CD4-positive, alpha-beta T cell treated with Interleukin-4 for 4 hours (primary cell): ENCODE measurements at places on chromosomes 3 and 15.

DNA sequence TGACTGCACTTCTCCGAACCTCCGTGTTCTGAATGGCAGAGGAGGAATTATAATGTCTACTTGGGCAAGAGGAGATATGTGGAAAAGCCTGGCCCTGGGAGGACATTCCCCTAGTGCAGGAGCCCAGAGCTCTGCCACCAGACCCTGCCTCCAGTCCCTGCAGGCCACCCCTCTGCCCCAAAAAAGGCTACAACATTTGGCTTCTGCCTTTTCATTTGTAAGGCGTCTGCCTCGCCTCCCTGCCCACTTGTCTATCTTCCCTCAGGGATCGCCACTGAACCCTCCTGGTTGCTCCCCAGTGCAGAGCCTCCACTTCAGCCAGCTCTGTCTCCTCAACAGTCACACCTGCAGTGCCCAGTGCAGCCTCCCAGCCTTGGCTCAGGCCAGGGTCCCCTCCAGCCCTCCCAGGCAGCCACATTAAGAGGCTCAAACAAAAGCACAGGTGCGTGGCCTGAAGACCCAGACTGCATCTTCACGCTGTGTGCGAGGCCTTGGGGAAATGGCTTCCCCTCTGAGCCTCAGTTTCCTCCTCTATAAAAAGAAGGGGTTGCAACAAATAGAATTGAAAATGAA is 125.9 kb upstream of the SMAD3 start:
- DNase-seq = no peak

GRCh38 chr15:45641999-45642932 is 7.4 kb downstream of the SQOR start:
- DNase-seq = no peak

DNA sequence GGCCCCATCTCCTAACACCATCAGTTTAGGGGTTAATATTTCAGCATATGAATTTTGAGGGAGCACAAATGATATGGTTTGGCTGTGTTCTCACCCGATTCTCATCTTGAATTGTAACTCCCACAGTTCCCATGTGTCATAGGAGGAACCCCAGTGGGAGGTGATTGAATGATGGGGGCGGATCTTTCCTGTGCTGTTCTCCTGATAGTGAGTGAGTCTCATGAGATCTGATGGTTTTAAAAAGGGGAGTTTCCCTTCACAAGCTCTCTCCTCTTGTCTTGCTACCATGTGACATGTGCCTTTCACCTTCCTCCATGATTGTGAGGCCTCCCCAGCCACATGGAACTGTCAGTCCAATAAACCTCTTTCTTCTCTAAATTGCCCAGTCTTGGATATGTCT is 73.8 kb upstream of the TJP1 start:
- no peak for DNase-seq

DNA sequence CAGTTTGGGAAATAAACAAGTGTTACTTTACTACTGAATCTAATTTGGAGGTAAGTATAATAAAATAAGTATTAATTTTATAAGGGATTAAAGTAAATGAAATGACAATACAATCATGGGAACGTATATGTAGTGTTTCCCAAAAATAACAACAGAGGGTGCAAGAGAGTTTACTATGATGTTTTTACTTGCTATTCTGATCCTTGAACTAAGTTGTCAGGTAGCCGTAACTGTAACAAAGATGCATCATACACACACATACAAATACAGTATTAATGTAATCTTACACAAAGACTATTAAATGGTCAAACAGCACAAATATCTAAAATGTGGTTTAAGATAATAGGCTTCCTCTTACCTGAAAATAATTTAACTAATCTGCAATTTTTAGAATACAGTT is 311.4 kb downstream of the TBC1D5 start:
- DNase-seq = no peak

- DNase-seq = peak; percentile 29
Measured at GRCh38 chr15:42133886-42134502, 22.4 kb downstream of the PLA2G4F start.

GRCh38 chr15:60620708-60621107 is 141.8 kb upstream of the ICE2 start:
- DNase-seq = no peak

DNA sequence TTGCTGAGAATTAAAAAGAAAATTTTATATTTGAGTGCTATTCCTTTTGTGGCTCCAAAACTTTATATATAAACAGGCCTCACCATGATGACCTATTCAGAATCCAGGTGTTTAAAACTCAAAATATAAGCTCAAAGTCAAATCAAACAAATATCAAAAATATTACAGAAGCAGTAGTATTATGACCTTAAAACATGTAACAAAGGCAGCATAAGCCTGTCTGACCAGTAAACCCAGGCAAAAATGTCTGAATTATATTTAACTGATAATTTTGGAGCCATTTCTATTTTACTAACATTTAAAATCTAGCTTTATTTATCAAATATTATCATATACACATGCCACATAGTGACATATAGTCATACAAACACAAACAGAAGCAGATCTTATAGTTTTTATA is 6.4 kb upstream of the NOX5 start:
- DNase-seq = no peak

GRCh38 chr3:128618398-128618726 is 32.3 kb downstream of the RPN1 start:
- no peak for DNase-seq

- no peak for DNase-seq
Measured at GRCh38 chr15:60779718-60780503, 301.0 kb upstream of the ICE2 start.

DNA sequence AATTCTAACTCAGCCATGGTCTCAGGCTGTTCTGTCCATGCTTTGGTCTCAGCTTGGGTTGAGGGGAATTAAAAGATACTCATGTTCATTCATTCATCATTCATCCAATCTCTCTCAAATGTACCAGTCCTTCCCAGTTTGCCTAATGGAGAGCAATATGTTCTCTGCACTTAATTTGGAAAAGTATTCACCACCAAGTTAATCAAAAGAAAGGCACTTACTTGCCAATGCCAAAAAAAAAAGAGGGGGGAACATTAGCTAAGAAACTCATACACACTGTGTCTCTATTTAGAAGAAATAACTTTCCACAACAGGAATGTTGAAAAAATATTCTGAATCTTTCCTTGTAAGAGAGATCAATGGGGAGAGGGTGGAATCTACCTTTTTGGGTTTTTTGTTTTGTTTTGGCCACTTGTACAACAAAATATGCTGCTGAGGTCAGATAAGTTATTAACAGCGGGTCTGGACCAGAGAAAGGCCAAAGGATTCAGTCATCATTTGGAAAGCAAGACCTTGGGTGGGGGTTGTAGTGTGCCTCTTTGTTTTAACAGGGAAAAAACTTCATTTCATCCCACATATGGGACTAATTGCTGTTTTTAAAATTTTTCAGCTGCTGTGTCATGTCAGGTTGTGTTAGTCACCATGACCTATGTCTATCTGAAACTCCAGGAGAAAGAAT is 152.3 kb downstream of the FBN1 start:
- DNase-seq = no peak

DNA sequence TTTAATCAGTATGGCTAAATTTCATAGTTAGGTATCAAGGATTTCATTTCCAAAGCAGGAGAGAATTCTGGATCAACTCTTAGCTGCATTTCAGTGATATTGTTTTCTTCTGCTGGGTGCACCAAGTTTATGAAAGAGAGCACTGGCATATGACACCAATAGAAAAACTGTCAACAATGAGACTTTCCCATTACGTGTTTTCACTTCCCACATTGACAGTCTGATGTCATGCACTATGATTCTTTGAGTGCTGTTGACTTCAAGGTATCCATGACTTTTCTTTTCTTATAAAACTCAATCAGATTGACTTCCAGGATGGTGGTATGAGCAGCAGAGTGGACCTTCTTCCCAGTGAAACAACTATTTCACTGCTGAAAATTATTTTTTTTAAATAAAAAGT is 476.1 kb downstream of the EDEM1 start:
- no peak for DNase-seq

DNA sequence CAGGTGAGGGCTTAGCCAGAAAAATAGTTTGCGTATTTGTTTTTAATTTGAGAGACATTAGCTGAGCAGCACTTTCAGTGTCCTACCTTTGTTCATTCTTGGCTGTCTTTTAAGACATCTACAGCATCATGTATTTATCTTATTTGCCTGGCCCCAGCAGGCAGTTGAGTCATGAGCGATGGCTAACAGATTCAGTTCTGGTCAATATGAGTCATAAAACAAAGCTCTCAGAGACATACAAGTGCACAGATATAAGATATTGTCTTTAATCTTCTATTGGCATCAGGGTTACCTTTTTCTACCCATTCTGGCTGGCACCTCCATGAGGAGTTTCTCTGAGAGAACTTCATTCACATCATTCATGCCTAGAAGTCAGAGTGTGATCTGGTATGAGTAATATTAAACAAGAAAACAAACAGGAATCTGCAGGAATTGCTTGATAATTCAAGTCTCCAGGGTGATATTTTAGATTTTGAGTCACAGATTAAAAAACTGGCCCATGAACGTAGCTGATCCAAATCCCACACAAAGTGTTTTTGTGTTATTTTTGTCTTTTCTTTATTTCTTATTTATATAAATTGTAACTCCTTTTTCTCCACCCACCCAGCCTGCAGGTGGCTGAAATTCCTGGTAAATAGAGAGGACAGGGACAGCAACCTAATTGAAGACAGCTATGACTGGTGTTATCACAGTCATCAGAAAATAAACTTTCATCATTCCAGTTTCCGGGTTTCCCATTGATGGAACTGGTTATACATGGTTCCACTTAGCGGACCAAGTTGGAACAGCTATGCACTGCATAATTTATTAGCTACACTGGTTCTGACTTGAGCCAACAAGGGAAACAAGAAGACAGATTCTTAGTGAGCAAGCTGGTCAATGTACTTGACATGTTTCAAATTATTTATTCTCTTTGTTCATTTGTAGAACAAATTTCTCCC is 47.3 kb downstream of the PLSCR2 start:
- no peak for DNase-seq

DNA sequence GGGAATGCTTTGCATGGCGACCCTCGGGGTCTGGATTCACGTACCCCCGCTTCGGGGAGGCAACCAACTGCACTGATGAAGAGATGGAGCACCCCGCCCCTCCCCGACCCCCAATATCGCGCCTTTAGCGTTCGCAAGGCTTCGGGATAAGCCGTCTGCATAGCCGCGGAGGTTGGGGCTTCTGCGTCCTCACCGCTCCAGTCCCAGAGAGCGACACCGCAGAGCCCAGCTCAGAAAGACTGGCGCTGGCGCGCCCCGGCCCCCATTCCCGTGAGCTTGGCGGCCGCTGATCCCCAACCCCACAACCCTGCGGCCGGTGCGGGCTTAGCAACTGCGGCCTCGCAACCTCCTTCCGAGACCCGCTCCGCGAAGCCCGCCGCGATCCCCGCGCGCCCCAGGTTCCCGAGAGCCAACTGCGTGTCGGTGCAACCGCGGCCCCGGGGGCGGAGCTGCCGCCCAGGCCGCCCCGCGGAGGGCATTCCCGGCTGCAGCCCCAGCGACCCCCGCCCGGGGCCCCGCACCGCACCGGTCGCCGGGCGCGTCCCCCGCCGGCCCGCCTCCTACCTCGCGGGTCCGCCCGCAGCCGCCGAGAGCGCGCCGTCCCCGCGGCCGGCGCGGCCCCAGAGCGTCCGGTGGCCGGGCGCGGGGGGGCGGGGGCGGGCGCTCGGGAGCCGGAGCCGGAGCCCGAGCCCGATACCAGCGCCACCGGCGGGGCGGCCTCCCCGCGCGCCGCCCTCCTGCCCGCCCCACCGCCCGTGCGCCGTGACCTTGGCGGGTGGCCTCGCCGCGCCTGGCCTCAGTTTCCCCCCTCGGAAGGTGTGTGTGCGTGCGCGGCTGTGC is 79.5 kb downstream of the IQSEC1 start:
- no peak for DNase-seq

DNA sequence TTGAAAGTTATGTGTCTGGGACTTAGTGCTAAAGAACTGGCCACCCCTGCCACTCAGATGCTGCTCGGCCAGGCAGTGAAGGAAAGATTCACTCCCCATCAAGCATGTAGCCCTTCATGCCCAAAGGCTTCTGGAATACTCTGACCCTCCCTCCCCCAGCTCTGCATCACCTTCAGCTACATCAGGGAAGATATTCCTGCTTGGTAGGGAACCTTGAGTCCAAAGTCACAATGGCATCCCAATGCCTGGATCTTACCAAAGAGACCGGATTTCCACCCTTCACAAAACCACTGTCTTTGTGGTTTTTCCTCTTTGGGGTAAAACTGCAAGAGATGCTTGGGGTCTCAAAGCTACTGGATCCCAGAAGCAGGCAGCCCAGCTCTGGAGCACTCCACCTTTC is 18.2 kb upstream of the BCL2A1 start:
- no peak for DNase-seq

DNA sequence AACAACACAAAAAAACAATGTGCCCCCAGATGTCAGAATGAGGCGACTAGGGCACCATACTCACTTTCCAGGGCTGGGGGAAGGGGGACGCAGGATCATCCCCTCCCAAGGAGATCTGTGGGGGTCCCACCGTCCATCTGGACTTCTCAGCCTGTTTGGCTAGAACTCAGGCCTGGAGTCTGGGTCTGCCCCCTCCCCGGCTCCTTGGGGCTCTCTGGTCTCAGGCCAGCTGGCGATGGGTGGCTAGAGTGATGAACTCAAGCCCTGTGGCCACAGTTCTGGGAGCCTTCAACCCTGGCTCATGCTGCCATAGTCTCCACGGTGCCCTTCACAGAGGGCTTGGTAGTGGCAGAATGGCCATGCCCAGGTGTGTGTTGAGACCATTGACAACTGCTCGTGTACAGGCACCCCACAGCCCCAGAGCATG is 13.6 kb downstream of the ZBTB47 start:
- no peak for DNase-seq

DNA sequence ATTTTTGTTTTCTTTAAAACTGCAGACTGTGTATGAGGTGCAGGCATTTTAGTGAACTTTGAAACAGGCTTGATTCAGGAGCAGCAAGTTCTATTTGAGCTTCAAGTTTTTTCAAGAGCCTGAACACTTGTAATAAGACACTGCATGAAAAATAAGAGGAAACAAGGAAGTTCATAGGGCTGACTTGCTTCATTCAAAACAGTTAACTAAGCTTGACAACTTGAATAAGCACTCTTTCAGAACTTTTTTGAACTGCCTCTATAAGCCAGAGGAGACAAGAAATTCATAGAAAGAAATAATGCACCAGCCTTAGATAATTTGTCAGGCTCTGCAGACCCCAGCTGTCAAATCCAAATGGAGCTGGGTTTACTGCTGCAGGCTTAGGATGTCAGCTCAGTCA is 130.2 kb downstream of the SSR3 start:
- DNase-seq = no peak

GRCh38 chr3:14238356-14238755 is 59.7 kb downstream of the LSM3 start:
- DNase-seq = no peak

DNA sequence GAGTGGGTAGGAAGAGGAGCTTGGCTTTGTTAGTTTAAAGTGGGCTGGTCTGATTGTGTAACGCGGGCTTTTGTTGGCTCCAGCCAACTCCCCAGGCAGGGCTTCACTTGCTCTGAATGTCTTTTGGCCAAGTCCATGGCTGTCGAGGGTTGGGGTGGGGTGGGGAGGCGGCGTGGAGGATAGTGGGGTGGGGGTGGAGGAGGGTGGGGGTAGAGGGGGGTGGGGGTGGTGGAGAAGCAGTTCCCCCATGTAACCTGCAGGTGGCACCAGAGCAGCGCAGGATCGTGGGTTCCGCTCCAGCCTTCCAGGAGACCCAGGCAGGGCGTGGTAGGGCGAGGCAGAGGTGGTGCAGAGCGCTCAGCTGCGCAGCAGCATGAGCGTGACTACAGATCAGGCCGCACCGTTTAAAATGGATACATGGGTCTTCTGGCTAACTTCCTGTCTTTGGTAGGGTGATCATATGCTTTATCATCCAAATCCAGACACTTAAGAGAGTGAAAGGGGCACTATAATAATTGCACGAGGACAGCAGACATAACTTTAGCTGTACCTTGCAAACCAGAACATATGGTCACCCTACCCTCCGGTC is 28.3 kb downstream of the GOLGA6A start:
- peak; percentile 43 for DNase-seq
